ENCODE measurements at places on chromosomes 4 and X. TPM values are rescaled to one million over a fixed set of nuclear protein-coding genes. Genes with fewer than 3 reads are reported as not detected.

The CACNA1F gene
- not detected for total RNA-seq

The IL3RA gene
- total RNA-seq: 0.30 TPM

The SHISA3 gene
- total RNA-seq: not detected

The RHOXF2 gene
- not detected for total RNA-seq

The WDR17 gene
- total RNA-seq: 2.0 TPM

The ADH1C gene
- not detected for total RNA-seq

The AMOT gene
- total RNA-seq: not detected

The FGF13 gene
- not detected for total RNA-seq

The PPBP gene
- not detected for total RNA-seq

The IL13RA1 gene
- 55.3 TPM for total RNA-seq

The SSX4B gene
- total RNA-seq: not detected

The SLIT2 gene
- total RNA-seq: 0.07 TPM

The DDX53 gene
- total RNA-seq: not detected

The MAGEA1 gene
- not detected for total RNA-seq

The NAT8L gene
- 14.7 TPM for total RNA-seq

The COL25A1 gene
- not detected for total RNA-seq

The CYSLTR1 gene
- not detected for total RNA-seq

The GAGE12E gene
- not detected for total RNA-seq

The C4orf54 gene
- total RNA-seq: not detected

The PIGA gene
- 7.3 TPM for total RNA-seq

The JCHAIN gene
- total RNA-seq: not detected

The SCD5 gene
- total RNA-seq: 7.1 TPM

The TECRL gene
- total RNA-seq: not detected

The GAGE12J gene
- not detected for total RNA-seq

The PDZD4 gene
- 3.8 TPM for total RNA-seq

The UCP1 gene
- not detected for total RNA-seq

All from A549 treated with RU486 at 1 μM for 4 hours (cell line).